ENCODE measurements at places on chromosomes 7 and 10. TPM values are rescaled to one million over a fixed set of nuclear protein-coding genes. Genes with fewer than 3 reads are reported as not detected.

CDC123 gene
- 129 TPM for total RNA-seq

NYAP1 gene
- total RNA-seq: 0.08 TPM

FGFR2 gene
- total RNA-seq: 0.53 TPM

ELFN1 gene
- 0.24 TPM for total RNA-seq

INA gene
- not detected for total RNA-seq
